ENCODE measurements at places on chromosomes 12 and 14.

- no peak for DNase-seq
These were observed 485 bp downstream of the PELI2 start for GRCh38 chr14:56118611-56119181.

DNA sequence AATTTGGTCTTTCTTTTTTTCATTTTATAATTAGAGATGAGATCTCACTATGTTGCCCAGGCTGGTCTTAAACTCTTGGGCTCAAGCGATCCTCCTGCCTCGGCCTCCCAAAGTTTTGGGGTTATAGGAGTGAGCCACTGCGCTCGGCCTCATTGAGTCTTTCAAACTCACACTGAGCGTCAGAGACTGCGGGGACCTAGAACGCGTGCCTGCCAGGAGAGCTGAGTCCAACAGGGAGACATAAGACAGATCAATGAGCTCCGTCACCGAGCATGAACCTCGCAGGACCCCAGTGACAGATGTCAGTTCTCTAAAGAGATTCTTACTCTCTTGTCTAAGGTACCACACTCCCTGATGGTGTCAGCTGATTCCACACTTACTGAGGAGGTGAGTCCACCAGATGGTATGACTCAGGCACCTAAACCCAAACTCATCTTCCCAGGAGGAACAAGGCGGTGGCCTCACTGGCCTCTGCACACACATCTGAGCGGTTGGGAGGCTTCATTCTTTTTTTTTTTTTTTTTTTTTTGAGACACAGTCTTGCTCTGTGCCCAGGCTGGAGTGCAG is 58.9 kb downstream of the CCDC88C start:
- DNase-seq: no peak

DNA sequence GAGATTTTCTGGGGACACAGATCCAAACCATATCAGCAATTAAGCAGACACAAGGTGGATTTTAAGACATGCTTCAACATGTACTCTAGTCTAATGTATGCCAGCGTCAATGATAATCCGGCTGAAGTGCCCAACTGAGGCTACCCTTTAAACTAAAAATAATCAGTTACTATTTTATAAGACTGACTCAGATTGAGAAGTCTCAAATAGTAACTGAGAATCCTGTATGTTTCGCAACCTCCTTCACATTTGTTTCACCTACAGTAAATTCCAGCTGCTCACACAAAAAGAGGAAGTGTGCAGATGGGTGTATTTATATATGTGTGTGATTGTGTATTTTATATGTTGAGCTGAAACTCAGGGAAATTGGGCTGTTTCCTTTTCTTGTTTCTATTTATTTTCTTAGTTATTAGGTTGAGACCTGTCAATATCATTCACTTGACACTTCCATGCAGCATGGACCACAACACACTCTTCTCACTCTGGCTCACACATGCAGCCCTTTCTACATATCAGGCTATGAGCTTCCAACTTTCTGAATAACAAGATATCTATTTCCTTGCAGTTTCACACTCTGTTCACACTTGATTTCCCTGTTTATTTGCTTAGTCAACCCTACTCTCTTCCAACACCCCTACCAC is 1224.9 kb upstream of the TMEM132C start:
- DNase-seq: no peak

- peak; percentile 33 for DNase-seq
These were observed 5.7 kb upstream of the VTI1B start for GRCh38 chr14:67680121-67680602.

DNA sequence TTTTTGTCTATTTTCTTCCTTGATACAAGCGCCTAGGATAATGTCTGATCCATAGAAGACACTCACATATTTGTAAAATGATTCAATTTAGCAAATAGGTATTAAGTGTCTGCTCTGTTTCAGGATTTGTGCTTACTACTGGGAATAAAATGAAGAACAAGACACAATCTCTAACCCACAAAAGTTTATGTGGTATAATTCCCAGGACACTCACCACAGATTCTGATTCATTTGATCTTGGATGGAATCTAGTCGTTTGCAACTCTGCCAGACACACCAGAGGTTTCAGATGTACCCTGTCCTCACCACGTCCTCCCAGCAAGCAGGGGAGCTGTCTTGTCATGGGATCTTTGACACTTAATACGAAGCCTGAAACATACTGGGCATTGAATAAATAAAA is 208.3 kb downstream of the LRIG3 start:
- DNase-seq: no peak

GRCh38 chr12:64608901-64609535 is 1.3 kb upstream of the RASSF3 start:
- DNase-seq: peak; percentile 90

DNA sequence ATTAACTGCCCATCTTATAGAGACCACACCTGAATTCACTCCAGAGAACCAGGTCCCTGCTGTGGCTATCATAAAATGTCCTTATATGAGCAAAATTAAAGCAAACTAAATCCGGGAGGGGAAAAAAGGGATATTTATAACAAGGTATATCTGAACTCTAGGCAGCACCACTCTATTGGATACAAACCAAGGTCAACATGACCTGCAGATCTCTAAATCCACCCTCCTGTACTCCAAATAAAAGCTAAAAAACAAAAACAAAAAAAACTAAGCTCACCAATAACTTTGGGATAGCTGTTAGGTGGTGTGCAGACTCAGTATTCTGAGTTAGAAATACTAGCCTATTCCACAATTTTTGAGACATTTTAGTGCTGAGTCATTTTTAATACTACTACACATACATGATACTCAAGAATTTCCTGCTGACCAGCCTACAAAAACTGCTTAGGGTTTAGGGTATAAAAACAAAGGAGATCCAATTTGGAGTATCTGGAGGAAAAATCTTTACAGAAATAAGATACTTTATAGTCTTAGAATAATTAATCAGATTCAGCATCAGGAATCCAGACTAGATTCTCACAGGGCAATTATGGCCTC is 46.6 kb upstream of the LTBP2 start:
- DNase-seq: no peak

- no peak for DNase-seq
These were observed 250.9 kb upstream of the FOXN3 start for GRCh38 chr14:89667983-89668382.

GRCh38 chr12:72246370-72246769 is 25.8 kb upstream of the TRHDE start:
- DNase-seq: no peak

DNA sequence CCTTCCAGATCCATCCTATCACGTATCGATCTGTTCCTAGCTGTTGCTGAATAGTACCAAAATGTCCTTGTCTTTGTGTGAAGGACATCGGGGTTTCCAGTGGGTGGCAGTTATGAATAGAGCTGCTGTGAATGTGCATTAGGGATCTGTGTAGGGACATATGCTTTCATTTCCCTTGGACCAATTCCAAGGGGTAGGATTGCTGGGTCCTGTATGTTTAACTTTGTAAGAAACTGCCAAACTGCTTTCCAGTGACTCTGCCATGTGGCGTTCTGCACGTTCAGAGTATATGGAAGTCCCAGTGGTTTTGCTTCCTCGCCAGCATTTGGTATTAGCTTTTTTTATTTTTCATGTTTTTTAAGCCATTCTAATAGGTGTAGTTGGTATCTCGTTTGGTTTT is 28.6 kb downstream of the PACS2 start:
- DNase-seq: no peak

- DNase-seq: no peak
These were observed 109.8 kb upstream of the EGLN3 start for GRCh38 chr14:34060651-34060999.

- DNase-seq: no peak
These were observed 7.6 kb downstream of the RNASE11 start for GRCh38 chr14:20580242-20580641.

GRCh38 chr14:91009501-91010152 is 50.8 kb downstream of the RPS6KA5 start:
- no peak for DNase-seq

DNA sequence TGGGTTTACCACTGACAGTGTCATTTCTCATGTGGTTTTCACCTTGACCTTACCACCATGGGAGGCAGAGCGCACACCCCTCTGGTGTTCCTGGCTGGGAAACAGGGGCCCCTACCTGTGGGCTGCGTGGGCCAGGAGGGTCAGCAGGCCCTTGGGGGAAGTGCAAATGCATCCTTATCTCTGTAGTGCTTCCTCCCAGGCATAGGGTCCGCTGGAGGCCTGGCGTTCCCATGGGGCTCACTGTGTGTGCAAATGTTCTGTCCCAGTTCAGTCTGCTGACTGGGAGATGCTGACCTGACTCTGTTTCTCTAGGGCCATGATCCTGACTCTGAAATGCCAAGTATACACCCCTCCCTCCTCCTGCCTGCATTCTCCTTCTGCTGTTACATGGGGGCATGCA is 81.3 kb downstream of the SLC25A47 start:
- DNase-seq: no peak

DNA sequence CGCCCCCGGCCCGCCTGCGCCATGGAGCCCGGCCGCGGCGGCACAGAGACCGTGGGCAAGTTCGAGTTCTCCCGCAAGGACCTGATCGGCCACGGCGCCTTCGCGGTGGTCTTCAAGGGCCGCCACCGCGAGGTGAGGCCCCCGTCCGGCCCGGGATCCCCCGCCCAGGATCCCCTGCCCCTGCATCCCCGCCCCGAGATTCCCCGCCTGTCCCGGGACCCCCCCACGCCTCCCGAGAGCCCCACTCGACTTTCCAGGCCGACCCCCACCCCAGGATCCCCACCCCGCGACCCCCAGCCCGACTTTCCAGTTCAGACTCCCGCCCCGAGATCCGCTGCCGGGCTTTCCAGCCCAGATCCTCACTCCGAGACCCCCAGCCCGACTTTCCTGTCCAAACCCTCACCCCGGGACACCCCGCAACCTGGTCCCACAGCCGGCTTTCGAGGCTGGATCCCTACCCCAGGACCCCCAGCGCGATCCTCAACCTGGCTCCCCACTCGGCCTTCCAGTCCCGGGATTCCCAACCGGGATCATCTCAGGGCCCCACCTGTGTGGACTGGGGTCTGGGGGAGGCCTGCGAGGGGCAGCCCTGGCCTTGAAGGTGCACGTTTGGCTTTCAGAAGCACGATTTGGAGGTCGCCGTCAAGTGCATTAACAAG is 688 bp downstream of the ULK1 start:
- no peak for DNase-seq

GRCh38 chr12:112961074-112961473 is 17.2 kb upstream of the OAS2 start:
- DNase-seq: no peak

GRCh38 chr12:50753232-50753769 is 10.6 kb upstream of the ATF1 start:
- DNase-seq: no peak

- DNase-seq: no peak
These were observed 425.8 kb upstream of the FOXG1 start for GRCh38 chr14:28340816-28341215.

DNA sequence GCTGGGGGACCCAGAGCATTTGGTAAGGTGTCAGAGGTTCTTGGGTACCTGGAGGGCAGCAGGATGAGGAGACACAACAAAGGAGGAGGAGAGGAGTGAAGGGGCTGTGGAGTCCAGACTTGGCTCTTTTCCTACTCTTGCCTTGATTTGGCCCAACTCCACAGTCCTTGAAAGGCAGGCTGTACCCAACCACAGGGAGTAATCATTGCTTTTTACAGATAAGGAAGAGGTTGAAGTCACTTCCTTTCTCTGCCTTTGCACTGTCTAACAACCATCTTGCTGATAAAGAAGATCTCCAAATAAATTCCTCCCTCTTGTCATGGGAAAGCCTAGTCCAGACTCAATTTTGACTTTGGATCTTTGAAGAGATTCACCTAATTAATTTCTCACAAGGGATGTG is 226.8 kb upstream of the HMGA2 start:
- no peak for DNase-seq

- peak; percentile 93 for DNase-seq
These were observed 3.8 kb downstream of the TXNRD1 start for GRCh38 chr12:104219361-104219892.

GRCh38 chr14:75196468-75196867 is 20.1 kb upstream of the TMED10 start:
- no peak for DNase-seq

- DNase-seq: no peak
These were observed 17.1 kb downstream of the SLC11A2 start for GRCh38 chr12:51009056-51009440.

DNA sequence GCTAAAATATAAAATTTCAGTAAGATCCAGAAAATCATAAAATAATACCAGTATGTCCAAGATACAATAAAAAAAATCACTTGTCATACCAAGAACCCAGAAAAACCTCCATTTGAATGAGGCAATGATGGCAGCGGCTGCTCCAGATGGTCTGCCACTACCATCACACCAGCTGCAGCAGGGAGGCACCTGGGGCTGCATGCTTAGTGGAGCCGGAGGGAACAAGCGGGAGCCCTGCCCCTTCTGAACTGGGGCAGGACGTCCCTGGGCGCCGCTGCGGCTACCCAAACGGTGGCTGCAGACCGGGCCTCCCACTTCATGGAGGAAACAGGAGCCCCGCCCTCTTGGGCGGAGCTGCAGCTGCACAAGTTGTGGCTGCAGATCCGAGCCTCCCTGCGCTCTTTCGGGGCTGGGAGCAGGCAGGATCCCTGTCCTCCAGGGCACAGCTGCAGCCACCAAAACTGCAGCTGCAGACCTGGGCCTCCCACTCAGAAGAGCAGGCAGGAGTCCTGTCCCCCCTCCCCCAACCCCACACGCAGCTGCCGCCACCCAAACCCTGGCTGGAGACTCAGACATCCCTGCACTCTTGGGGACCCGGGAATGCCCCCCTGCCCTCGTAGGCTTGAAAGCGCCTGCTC is 36.1 kb upstream of the OR5AU1 start:
- DNase-seq: no peak

DNA sequence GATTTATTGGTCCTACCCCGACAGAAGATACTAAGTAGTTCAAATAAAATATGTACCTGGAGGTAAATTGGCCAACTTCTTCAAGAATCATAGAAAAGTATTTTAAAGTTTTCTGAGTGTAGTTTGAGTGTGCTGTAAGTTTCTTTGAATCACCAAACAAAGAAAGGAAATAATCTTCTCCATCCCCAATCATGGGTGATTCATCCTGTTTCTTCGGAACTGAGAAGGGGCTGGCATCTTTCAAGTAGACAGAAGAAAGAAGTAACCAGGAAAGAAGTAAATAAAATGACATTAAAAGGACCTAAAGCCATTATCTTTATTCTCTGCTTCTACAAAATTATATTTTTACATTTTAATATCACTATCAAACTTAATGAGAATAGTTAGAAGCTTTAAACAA is 6.8 kb downstream of the LMNTD1 start:
- no peak for DNase-seq
